Activated CD4-positive, alpha-beta T cell treated with anti-CD3 and anti-CD28 coated beads, Interleukin-2, amount 50 U/mL, for 24 hours (primary cell): ENCODE measurements at places on chromosomes 4 and X.

- peak; percentile 17 for DNase-seq
Observed at GRCh38 chr4:76989391-76990061, 40.0 kb downstream of the SEPTIN11 start.

DNA sequence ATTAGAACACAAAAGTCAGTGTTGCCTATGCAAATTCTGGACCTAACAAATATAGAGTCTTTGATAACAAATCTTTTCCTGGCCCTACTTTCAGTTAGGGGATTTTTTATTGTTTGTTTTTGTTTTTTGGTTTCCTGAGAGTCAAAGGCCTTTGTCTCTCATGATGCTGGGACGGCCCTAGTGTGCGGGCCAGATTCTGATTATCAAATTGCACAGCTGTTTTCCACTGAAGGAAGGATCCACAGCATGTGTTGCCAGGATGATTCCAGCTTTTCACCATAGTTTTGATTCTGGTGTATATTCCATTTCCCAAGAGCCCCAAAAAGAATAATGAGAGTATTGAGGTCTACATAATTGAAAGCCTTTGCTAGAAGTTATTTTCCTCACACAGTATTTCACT, 248.2 kb downstream of the CAMK2D start:
- no peak for DNase-seq

DNA sequence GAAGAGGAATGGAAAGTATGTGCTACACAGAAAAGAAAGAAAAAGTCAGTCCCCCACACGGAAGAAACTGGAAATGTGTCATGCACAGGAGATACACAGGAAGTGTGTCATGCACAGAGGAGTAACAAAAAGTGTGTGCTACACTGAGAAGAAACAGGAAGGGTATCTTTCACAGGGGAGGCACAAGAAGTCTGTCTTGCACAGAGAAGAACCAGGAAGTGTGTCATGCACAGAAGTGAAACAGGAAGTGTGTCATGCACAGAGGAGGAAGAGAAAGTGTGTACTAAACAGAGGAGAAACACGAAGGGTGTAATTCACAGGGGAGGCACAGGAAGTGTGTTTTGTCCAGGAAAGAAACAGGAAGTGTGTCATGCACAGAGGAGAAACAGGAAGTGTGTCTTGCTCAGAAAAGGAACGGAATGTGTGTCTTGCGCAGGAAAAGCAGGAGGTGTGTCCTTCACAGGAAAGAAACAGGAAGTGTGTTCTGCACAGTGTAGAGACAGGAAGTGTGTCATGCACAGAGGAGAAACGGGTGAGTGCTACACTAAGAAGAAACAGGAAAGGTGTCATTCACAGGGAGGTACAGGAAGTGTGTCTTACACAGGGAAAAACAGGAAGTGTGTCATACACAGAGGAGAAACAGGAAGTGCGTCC, 527.2 kb upstream of the PRKX start:
- DNase-seq = no peak

DNA sequence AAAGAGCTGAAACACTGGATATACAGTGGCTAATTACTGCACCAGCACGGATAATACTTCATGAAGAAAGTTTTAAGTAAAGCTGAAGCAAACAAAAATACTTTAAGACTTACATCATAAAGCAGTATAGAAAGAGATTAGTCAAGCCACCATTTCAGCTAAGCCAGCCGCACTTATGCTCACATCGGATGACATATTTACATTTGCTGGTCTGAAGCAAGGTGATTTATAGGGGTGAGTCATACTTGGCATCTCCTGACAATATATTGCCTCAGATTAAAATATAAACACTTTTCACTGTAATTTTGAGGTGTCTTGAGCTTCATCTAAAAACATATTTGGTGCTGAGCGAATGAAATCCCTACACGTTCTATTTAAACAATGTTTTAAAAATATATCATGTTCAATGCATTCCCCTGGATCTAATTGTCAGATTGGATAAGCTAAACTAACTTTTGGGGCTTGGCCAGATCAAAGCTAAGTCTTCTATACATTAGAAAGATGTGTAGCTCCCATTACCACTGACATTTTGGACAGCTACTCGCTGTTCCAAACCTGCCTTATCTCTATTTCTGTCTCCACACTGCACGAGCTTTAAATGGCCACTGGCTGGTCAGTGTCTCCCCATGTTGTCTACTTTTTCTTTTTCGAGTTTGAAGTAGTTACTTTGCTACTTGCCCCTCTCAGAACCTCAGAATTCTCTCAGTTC, 103.2 kb downstream of the VCX2 start:
- no peak for DNase-seq

GRCh38 chr4:54378461-54378860, 149.4 kb downstream of the PDGFRA start:
- DNase-seq = no peak

DNA sequence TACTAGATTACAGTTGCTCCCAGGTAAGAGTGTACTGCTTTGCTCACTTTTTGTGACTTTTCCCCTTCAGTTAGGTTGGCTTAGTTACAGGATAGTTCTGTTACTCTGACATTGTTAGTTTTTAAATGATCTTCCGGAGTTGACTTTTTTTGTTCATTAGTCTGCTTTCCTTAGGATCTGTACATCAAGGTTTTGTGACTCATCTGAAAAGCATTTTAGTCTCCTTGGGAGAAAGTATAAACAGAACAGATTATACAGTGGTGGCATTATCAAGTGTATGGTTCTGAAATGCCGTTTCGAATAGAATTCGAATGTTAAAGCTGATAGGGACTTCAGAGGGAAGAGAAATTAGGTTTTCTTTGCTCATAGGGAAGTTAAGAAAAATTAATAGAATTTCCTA, 63.3 kb downstream of the USP9X start:
- DNase-seq = no peak

- DNase-seq = no peak
Observed at GRCh38 chr4:11628093-11628725, 199.5 kb upstream of the HS3ST1 start.

DNA sequence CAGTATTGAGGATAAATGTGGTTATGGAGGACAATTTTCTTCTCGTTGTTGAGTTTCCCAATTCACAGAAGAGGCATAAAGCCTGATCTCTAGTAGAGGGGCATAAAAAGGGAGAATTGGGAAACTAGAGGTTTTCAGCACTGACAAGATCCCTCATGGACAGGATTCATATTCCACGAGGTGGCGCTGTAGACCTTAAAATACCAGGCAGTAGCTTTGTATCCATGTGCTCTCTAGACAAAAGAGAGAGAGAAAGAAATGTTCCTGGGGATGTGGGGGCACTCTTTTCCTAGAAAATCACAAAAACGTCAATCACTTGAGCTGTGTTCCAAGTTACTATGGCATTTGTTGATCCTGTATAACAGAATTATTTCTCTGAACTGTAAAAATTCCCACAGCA, 128.3 kb downstream of the MAGEE1 start:
- no peak for DNase-seq

GRCh38 chr4:72895408-72895807, 174.1 kb downstream of the COX18 start:
- no peak for DNase-seq

DNA sequence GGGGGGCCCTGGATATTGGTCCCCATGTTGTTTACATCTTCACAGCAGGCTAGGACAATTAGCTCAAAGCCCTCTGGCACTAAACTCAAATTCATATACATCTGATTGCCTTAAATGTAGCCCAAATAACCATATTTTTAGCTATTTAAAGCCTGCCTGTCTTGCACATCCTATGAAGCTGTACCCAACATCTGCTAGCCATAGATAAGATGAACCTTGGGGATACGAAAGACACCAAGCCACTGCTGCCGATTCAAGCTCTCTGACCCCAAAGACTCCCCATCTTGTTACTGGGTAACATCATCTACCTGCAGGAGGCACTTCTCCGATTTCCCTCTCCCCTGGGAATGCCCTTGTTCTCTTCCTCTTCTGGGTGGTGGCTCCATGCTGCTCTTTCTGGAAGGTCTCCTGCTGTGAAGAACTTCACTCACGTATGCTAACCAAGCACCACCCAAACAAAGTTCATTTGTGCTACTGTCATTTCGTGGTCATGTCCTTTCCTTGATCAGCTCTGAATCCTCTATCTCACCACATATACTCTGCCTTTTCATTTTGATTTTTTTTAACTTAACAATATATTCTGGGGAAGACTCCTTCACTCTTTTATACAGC, 107.7 kb upstream of the ATXN3L start:
- no peak for DNase-seq

DNA sequence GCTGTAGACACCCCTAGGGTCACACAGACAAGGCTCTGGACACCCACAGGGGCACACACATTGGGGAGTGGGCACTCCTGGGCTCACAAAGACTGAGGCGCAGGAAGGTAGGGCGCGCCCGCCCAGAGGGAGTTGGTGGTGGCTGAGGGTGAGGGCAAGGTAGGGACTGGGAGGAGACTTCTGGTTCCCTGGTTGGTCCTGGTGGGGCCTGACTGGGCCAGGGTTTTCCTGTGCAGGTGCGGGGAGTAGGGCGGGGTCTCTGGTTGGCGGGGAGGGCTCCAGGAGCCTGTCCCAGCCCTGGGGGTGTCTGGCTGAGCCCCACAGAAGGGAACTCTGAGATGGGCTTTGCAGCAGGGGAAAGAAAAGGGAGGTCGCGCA, 6.7 kb upstream of the WAS start:
- no peak for DNase-seq

DNA sequence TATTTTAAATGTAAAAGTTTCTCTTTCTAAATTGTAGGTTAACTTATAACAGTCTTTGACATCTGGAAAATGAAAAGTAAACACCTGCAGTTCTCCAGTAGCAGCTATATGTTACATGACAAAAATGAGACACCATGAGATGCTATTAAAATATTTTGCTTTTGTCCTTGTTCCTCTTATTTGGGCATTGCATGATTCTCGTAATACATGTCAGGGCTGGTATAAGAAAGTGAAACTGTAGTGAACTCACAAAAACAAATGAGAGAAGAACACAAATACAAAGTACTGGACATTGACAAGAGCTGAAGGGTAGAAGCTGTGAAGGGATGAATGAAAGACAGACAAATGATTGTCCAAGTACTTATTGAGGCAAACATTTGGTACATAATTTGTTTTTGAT, 9.0 kb downstream of the GK2 start:
- DNase-seq = no peak

- DNase-seq = no peak
Observed at GRCh38 chr4:143097751-143098150, 87.0 kb upstream of the USP38 start.

DNA sequence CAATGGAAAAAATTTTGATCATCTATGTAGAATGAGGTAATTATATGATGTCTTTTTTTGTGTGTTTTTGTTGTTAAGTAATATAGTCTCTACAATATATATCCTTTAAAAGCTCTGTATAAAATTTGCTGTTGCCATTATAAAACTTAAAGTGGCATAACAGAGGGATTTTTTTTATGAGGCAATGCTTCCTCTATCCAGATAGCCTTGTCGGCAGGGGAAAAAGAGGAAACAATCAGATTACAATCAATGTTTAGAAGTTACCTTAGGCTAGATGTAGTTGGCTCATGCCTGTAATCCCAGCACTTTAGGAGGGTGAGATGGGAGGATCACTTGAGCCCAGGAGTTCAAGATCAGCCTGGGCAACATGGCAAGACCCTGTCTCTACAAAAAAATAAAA, 86.8 kb downstream of the DIAPH2 start:
- no peak for DNase-seq

DNA sequence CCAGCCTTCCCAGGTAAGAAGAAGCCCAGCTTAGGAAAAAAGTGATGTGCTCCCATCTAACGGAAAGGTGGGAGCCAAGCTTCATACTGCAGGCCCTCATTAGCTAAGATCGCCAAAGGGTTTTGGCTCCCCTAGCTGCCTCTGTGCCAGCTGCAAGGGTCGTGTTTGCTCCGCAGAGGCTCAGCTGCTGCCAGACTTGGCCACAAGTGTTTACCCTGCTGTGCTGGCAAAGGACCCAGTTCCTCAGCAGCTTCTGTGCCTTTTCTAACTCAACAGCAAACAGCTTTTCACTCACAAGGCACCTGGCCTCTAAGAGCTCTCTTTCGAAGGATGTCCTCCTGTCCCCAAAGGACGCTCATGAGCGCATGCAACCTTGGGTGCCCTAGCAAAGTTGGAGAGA, 12.2 kb upstream of the VMA21 start:
- DNase-seq = no peak

DNA sequence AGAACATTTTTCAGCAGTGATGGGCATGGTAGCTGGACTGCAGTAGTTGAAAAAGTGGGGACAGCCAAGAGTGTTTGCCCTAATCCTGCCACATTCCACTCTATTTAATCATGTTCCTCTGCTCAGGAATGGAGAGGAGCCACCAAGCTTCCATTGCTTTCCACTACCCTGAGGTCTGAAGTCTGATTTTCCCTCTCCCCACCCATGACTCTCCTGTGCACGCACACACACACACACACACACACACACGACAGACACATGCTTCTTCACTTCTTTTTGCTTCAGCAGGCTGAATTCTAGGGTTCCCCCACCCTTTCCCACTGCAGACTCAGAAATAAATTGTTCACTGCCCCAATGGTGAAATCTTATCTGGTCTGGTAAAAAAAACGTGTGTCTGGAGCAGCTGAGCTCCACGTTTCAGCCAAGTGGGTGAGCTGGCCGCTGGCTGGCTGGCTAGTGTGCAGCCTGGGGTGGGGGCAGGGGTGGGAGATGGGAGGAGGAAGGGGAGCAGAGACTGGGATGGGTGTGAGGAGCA, 142.7 kb upstream of the NALF2 start:
- no peak for DNase-seq

DNA sequence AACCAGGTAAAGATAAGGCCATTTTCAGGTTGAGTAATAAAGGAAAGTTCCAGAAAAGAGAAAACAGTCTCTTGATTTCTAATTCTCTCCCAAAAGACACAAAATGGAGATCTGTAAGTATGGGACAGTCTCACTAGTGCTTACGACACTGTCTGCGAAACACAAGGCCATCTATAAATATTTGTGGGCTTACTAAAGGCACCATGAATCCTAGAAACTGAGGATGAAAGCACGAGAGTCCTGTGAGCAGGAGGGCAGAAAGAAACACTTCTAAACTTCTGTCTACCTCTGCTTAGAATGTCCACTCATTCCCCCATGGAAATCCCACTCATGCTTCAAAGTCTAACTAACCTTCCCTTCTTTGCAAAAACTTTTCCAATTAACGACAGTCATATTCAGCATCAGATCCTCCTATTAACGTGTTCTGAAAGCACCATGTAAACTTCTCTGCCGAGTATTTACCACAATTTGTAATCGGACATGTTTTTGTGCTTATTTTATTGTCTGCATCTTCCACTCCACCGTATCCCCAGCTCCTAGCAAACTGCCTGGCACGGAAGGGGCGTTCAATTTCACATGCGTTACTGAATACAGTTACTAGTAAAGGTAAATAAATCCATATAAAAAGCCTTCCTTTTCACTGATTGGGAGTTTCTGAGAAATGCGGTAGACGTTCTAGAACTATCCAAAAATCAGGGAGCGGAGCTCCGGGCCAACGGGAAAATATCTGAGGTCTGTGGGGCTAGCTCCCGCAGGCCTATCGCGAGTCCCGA, 665 bp downstream of the PSMD10 start:
- DNase-seq = no peak
